ENCODE measurements at places on chromosomes 1 and 21. TPM values are rescaled to one million over a fixed set of nuclear protein-coding genes. Genes with fewer than 3 reads are reported as not detected.

MAP3K7CL gene
- 10.9 TPM for total RNA-seq

- DNase-seq, result no peak
Observed at GRCh38 chr1:91831132-91831930, 54.6 kb downstream of the TGFBR3 start.

- no peak for DNase-seq
Observed at GRCh38 chr1:4931486-4931885, 277.1 kb downstream of the AJAP1 start.

TRIM17 gene
- total RNA-seq, result not detected

- no peak for DNase-seq
Observed at GRCh38 chr1:231733672-231734071, 107.1 kb downstream of the DISC1 start.

DNA sequence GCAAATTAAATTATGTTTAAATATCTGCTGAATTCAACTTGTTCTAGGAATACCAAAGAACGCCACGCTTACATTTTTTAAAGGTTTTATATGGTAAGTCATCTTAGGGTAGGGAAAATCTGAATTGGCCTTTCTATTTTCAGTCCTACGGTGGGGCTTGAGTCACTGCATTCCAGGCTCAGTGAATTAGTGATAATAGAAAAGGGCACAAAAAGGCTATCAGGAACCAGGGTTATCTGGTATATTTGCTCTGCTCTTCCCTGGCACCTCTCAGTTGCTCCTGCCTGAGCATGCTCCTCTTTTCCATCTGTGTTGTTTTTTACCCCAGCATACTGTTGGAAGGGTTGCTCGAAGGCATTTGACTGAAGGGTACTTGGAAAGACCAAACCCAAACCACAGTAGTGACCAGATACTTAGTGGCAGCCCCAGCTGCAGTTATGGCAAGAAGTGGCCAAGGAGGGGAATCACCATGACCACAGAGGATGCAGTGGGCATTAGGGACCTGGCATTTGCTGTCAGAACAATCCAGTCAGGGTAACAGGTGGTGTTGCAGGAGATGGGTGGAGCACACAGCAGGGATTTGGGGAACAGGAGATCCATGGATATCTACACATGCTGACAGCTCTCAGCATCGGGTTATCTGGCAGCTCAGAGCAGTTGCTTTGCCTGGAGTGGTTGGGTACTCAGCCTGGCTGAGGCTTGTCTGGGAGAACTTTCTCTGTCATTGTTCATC, 2.3 kb downstream of the OVAAL start:
- no peak for DNase-seq

NCMAP gene
- total RNA-seq, result not detected

DNA sequence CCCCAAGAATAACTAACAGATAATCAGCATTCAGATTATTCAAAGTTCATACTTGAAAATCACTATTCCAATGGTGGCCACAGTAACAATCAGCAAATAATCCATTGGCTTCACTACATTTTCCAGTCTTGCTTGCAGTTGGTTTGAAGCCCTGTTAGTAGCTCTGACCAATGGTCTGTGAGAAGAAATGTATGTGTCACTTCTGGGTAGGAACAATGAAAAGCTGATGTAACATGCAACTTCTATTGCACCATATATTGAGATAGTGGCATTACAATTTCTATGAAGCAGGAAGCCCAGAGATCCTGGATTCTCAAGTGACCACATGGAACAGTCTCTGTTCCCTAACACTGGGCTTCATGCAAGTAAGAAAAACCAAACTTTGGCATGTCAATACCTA, 250.9 kb upstream of the DAB1 start:
- no peak for DNase-seq

CDC73 gene
- 55.3 TPM for total RNA-seq

GSTM4 gene
- 5.5 TPM for total RNA-seq

DNA sequence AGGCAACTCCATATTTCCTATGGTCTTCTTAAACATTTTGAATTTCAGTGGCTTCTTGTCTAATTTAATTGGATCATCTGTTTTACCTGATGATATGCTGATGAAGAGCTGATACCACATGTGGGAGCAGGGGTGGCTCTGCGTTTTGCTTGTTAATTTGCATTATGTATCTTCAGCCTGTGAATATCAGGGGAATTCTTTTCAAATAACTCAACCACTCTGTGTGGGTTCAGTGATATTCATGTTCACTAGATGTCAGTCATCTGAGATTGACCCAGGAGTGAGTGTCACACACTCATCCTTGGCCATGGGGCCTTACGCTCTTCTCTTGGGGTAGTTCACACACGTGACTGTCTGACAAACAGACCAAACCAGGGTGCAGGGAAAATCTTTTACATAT, 83.0 kb downstream of the FCRL5 start:
- no peak for DNase-seq

PGLYRP3 gene
- not detected for total RNA-seq

DNAJC6 gene
- total RNA-seq, result 4.9 TPM

- DNase-seq, result no peak
Observed at GRCh38 chr1:172117800-172118199, 276.5 kb downstream of the DNM3 start.

DNA sequence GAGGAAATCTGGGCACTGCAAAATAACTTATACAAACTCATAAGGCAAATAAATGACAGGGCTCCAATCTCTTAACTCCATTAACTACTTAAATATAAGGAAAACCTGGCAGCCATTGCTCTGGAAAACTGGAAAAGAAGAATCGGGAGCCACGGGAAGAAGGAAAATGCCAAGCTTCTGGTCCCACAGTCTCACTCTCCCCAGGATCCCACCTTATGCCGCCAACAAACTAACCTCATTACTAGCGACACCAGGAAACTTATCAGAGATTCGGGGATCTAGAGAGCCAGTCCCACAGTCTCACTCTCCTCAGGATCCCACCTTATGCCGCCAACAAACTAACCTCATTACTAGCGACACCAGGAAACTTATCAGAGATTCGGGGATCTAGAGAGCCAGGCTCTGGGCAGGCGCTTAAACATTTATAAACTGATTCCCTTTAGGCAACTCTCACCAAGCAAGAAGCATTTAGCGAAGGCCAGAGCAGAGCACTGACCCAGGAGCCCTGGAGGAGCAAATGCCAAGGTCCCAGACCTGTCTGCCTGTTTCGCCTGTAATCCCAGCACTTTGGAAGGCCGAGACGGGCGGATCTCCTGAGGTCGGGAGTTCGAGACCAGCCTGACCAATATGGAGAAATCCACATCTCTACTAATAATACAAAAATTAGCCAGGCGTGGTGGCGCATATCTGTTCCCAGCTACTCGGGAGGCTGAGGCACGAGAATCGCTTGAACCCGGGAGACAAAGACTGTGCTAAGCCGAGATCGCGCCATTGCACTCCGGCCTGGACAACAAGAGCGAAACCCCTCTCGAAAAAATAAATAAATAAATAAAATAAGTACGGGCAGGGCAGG, 720 bp downstream of the PSMB2 start:
- DNase-seq, result peak; percentile 10
